ENCODE measurements at places on chromosomes 4 and X. TPM values are rescaled to one million over a fixed set of nuclear protein-coding genes. Genes with fewer than 3 reads are reported as not detected.

DNA sequence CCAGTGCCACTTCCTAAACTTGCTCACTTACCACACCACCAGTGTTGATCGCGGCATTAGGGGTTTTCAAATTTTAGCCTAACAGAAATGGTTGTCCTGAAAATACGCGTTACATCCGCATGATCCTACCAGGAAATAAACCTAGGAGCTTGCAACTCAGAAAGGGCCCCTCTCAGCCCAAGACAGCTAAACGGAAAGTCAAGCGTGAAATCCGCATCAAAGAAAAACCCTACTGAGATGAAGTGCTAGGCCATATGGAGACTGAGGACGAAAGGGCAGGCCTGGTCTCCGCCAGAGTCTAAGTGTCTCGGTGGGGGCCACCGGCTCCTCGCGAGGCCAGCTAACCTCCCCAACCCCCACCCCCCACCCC, 626 bp downstream of the YTHDC1 start:
- peak; percentile 47 for DNase-seq

DNA sequence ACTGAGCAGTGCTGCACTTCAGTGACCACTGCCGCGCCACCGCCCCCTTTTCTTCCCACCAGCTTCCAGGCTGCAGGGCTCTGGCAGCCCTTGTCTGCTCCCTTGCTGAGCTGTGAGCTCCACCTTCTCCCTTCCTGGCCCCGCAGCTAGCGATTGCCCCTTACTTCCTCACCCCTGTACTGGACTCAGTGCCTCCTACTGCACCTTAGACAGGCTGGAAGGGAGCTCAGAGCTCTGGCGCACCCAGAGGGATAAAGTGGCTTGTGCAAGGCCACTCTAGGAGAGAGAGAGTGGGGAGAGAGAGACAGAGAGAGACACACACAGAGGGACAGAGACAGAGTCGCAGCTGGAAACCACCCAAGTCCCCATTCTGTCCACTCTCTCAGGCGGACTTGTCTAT, 6.0 kb downstream of the RASL11B start:
- DNase-seq, result no peak

DNA sequence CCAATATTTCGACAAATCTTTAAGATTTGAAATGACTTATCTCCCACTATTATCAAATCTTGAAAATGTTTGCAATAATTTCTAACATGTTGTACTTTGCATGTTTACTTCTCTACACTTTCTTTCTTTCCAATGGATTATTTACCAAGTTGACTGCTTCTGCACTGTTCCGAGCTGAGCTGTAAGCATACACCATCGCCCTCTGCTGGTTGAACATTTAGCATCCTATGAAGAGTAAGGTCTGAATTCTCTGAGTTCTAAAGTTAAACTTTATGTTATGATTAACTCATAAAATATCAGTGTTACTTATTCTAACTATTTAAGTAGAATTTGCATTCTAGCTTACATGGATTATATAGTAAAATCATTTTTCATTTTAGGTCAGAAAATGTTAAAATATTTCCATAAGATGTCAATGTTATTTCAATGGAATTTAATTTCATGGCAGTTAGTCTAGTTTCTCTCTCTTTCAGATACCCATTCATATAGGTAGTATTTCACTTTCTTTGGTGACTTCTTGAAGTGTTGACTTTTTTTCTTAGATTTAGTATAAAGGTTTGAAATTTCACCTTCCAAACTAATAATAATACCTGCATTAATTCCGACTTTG, 137.4 kb downstream of the DKK2 start:
- peak; percentile 71 for DNase-seq

- DNase-seq, result no peak
Observed at GRCh38 chr4:57554556-57555092, 444.4 kb upstream of the IGFBP7 start.

GRCh38 chr4:121397941-121398601, 17.3 kb upstream of the QRFPR start:
- no peak for DNase-seq

NEIL3 gene
- 3.7 TPM for total RNA-seq

All from fibroblast of the aortic adventitia (primary cell).